ENCODE measurements at places on chromosomes 11 and 22.

GRCh38 chr11:14414470-14415461 lies 55.8 kb upstream of the RRAS2 start:
- no peak for ATAC-seq

GRCh38 chr22:24284747-24285203 lies 14.1 kb downstream of the SPECC1L start:
- peak; percentile 35 for ATAC-seq

- ATAC-seq: no peak
These were observed 34.7 kb downstream of the PISD start for GRCh38 chr22:31627223-31627731.

GRCh38 chr11:44878711-44879110 lies 72.0 kb downstream of the TP53I11 start:
- no peak for ATAC-seq

- no peak for ATAC-seq
These were observed 382.2 kb upstream of the ANO5 start for GRCh38 chr11:21810650-21811049.

- peak; percentile 72 for ATAC-seq
These were observed 81.7 kb upstream of the PRR5 start for GRCh38 chr22:44620129-44620840.

GRCh38 chr11:67098799-67099429 lies 20.1 kb upstream of the KDM2A start:
- no peak for ATAC-seq

GRCh38 chr11:105152560-105152959 lies 13.0 kb upstream of the CARD18 start:
- ATAC-seq: peak; percentile 71

DNA sequence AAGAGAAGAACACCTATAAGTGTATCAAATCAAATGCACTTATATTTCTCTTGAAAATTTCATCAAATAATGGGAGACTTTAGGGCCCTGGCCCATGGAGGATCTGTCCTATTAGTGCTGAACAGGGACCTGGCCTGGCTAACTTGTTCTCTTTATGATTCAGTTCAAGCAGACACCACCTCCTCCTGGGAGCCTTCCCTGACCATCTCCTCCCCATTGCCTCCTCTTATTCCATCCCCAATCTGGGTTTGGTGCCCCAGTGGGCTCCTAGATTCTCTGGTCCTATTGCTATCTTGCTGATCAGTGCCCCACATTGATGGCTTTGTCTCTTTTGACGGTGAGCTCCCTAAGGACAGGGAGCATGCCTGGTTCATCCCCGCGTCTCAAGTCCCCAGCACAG lies 60.1 kb downstream of the MICAL2 start:
- ATAC-seq: no peak

- no peak for ATAC-seq
These were observed 637.8 kb upstream of the LUZP2 start for GRCh38 chr11:23859087-23859486.

- no peak for ATAC-seq
These were observed 64.4 kb downstream of the INSC start for GRCh38 chr11:15179167-15179566.

DNA sequence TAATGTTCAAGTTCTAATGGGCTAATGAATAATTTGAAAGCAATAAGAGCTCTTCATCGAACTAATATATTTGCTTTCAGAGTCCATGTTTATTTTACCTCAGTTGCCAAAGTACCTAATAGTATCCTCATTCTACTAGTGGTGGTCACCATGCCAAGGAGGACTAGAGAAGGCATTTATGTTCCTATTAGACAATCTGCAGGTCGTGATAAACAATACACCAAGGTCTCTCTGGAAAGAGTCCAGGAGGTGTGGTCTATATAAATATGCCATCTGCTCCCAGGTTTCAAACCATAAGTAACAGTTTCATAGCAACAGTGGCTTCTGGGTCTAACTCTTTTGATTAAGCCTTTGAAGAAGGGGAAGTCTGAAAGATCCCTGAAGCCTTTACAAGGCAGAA lies 42.9 kb downstream of the ARFGAP3 start:
- ATAC-seq: no peak

DNA sequence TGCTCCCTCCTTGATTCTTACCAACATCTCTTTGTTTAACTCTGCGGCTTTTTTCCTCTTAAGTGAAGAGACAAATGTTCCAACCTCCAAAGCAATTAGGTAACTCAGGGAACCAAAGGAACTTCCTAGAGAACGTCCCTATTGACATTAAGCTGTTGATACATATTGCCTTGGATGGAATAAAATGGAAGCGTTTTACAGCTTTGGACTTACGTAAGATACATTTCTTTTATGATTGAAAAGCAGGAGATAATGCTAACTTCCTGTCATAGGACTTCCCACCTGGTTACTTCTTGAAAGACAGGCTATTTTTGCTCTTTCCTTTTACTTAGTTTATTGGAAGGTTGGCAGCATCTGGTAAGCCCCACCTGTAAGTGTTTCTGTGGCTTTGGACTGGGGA lies 245.7 kb upstream of the CTSC start:
- no peak for ATAC-seq

DNA sequence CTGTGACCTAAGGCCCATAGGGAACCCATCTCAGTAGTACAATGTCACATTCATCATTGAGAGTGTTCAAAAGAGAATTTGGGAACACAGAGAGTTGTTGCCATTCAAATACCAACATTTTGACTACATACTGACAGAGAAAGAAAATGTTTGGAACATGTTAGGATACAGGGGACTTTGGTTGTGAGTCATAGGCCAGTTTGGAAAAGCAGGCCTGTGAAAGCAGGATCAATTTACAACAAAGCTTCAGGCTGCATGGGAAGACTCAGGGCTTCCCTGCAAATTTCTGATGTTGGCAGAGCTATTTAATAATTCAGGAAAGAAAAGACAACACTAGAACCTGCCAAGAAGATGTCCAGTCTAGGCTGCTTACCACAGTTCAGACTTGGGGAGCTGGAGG lies 374 bp downstream of the NLRP10 start:
- ATAC-seq: no peak

- ATAC-seq: peak; percentile 69
These were observed 29.7 kb upstream of the DDX6 start for GRCh38 chr11:118820412-118821357.

DNA sequence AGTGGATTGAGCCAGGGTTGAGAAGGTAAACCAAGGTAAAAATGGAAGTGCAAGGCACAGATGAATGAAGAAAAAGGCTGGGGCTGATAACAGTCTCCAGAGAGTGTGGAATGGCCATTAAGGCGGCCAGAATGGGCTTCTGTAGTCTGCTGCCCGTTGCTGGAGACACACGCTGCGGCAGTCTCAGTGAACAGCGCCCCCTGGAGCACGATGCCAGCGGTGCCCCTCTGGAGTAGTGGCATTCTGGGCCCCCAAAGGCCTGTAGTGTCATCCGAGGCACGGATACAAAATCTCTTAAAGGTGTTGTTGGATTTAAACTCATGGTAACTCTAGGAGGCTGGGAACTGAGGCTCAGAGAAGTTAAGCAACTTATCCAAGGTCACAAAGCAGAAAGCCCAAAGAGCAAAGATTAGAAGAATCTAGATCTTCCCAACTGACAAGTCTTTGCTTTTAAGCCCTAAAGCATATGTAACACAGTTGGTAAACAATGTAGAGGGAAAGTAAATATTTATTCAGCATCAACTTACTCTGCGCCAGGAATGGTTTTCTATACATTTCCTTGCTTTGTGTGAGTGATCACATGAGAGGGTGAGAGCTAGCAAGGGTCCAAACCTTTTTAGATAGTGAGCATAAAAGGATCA lies 18.2 kb downstream of the KCNJ1 start:
- ATAC-seq: no peak

GRCh38 chr11:723120-723883 lies 17.3 kb downstream of the EPS8L2 start:
- ATAC-seq: no peak

- no peak for ATAC-seq
These were observed 1.0 kb upstream of the PLAAT2 start for GRCh38 chr11:63564056-63564774.

DNA sequence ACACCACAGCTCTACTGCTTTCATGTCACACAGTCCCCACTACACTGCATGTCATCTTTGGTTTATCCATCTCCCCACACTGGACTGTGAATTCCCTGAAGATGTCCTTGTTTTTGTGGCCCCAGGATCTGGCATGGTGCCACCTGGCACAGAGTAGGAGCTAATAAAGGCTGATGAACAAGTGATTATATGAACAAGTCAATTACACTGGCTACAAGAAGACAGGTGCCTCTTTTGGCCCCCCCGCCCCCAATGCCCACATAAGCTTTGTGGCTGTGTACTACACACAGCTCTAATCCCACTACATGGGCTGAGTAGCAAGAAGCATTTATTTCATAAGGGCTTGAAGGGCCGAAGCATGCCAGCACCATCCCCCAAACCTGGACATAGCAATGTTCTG lies 24.7 kb downstream of the PLEKHA7 start:
- ATAC-seq: no peak

- ATAC-seq: no peak
These were observed 325.7 kb upstream of the C11orf87 start for GRCh38 chr11:109096266-109096665.

GRCh38 chr22:46969961-46970360 lies 207.5 kb downstream of the TBC1D22A start:
- ATAC-seq: no peak

DNA sequence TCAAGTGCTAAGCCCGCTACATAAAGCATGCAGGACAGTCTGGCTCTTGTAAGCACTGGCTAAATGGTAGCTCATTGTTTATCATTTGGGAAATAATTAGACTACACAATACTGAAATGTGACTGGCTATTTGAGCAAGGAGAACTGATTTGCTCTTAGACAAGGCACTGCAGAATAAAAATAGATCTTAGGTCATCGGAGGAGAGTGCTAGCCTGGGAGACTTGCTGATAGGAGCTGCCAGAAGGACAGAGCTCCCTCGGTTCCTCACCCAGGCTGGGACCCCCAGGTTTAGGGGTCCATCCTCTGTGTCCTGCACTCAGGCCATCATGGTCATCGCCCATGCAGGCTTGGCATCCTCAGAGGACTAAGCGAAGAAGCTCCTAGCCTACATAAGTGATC lies 184.4 kb upstream of the NCAM1 start:
- ATAC-seq: no peak

- ATAC-seq: no peak
These were observed 352.1 kb downstream of the OPCML start for GRCh38 chr11:133180201-133180600.

- ATAC-seq: peak; percentile 30
These were observed 90.6 kb downstream of the TSPAN18 start for GRCh38 chr11:44817207-44817949.

GRCh38 chr11:64342869-64343745 lies 3.1 kb downstream of the CCDC88B start:
- peak; percentile 2 for ATAC-seq

- no peak for ATAC-seq
These were observed 85.1 kb downstream of the DEPDC5 start for GRCh38 chr22:31838917-31839316.

DNA sequence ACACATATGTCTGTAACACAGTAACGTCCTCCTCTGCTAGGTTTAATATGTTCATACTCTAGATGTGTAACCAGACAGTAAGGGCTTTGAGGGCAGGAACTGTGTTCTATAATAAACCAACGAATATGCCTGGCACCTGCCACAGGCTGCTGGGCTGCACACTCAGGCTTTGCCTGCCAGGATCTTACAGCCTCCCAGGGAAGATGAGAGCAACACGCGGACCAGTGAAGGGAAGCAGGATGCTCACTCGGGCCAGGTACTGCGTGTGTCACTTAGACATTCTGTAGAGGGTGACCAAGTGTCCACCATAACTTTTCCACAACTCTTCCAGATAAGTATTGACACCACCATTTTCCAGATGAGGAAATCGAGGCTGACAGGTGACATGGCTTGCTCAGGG lies 21.7 kb upstream of the BAIAP2L2 start:
- no peak for ATAC-seq

DNA sequence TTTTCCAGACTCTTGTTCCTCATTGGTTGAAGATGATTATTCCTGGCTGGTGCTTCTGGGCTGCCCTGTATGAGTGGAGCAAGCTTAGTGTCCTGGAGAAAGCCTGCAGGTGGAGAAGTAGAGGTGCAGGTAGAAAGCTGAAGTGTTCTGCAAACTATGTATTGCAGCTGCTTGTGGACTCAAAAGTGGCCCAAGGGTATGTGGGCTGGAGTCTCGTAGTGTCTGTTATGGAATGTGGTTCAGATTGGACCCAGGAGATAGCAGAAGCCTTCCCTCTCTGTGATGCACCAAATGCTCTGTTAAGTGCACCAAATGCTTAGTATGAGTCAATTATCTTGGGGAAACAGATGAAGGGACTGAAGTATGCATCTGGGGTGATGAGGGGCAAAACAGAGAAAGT lies 122.8 kb upstream of the CCDC90B start:
- ATAC-seq: no peak

GRCh38 chr11:128451652-128452470 lies 135.5 kb downstream of the ETS1 start:
- ATAC-seq: peak; percentile 76

GRCh38 chr11:11973361-11973800 lies 35.0 kb downstream of the DKK3 start:
- peak; percentile 57 for ATAC-seq

GRCh38 chr22:50529416-50529896 lies 356 bp downstream of the TYMP start:
- ATAC-seq: no peak

GRCh38 chr11:15011776-15012345 lies 39.7 kb upstream of the CALCA start:
- ATAC-seq: no peak

GRCh38 chr11:70078095-70078780 lies at the start of gene ANO1:
ANO1 (plus strand) TSS chr11:70078317; CDS start chr11:70078607, 290 bp downstream.
- ATAC-seq: peak; percentile 77

- no peak for ATAC-seq
These were observed 13.2 kb downstream of the NAA40 start for GRCh38 chr11:63951779-63952536.

DNA sequence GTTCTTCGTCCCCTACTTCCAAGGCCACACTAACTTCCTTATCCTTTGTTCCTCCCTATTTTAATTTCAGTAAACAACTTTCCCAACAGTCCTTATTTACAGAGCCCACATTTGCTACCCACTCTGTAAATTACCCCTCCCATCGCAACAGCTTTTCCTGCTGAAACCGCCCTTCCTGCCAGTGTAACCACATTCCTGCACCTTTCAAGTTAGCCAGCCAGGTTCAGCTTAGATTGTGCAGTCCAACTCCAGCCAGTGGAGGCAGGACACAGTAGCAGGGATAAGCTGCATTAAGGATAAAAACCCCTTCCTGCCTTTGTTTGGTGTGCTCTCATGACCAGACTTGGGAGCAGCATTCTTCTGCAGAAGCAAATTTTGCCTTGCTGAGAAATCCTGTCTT lies 768.3 kb upstream of the ARHGAP42 start:
- no peak for ATAC-seq
